ENCODE measurements at places on chromosomes 2 and 18. TPM values are rescaled to one million over a fixed set of nuclear protein-coding genes. Genes with fewer than 3 reads are reported as not detected.
A peak's percentile ranks its signal among the peaks of the same experiment; 100 is the strongest.

DNA sequence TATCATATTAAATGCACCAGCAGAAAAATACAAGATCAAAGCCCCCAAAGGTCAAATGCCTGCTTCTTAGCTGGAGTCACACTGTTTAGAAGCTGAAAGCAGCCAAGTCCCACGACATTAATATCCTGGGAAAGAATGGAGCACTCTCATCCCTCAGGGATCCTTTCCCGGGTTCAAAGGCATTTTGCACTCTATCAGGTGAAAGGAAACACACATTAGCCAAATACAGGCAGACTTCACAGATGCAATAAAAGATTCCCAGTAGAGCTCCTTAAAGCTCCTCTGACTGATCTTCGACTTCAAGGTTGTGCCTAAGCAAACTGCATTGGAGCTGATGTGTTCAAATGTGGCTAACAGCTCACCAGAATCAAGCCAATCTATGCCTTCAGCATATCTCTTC lies 158.4 kb downstream of the RNF152 start:
- no peak for DNase-seq

Gene AGXT
- total RNA-seq: not detected

- no peak for DNase-seq
Observed at GRCh38 chr2:133606616-133607015, 38.4 kb upstream of the NCKAP5 start.

Gene PPP1R1C
- 1.5 TPM for total RNA-seq

GRCh38 chr2:74712223-74713053 lies 58.4 kb downstream of the SEMA4F start:
- DNase-seq: peak; percentile 86

DNA sequence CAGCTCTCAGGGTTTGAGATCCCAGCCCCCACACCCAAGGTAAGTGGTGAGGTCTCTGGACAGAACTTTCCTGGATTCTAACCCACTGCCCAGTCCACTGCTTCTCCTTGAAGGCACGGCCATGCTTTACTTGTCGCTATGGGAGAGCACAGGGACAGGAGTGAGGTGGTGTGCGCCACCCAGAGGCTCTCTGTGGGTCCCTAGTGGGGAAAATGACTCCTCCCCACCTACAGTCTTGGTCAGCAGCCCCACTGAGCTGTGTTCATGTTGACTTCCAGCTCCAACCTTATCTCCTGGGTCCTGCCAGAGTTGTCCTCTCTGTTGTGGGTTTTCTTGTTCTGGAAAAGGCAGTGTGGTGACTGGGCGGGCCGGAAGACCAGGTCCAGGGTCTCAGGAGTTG lies 11.1 kb downstream of the TET3 start:
- DNase-seq: no peak

Gene ARHGEF4
- 30.5 TPM for total RNA-seq

DNA sequence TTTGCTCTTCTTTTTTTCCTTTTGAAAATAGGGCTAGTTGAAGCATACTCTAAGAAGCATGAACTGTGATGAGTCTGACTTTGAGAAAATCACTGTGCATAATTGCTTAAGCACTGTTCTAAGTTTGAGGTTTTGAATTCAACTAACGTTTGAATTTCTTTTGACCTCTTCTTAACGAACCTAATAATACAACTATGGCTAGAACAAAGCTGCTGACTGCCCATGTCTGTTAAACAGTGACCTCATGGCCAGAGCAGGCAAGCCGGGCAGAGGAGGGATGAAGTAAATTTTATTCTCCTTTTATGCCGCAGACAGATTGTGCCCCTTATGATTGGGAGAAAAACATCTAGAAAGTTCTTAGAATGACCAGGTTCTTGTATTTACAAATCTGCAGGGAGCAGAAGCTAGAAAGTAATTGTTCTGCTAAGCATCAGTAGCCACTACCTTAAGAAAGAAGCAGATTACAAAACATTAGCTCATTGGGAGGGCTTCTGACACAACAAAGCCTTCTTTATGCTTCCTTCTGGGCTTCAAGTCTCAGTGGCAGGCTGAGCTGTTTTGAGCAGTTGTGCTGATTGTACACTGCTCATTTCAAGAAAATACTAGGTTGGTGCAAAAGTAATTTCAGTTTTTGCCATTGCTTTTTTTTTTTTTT lies 97.8 kb upstream of the RASGRP3 start:
- DNase-seq: peak; percentile 11

DNA sequence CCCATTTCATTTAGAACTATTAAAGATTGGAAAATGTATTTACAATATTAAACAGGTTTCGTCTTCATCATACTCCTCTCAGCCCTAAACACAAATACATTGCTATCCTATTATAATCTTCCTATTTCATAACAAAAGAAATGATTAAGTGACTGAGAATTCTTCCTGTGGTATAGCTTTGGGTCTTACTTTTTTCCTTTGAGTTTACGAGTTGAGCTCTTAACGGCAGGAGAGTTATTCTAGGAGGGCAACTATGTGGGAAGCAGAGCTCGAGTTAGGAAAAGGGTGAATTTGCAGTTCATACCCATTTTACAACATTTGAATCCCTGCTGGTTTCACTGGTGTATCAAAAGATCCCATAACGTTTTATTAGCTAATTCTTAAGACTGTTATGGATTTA lies 105.0 kb downstream of the FIGN start:
- DNase-seq: peak; percentile 27

Gene ACKR3
- 0.86 TPM for total RNA-seq

DNA sequence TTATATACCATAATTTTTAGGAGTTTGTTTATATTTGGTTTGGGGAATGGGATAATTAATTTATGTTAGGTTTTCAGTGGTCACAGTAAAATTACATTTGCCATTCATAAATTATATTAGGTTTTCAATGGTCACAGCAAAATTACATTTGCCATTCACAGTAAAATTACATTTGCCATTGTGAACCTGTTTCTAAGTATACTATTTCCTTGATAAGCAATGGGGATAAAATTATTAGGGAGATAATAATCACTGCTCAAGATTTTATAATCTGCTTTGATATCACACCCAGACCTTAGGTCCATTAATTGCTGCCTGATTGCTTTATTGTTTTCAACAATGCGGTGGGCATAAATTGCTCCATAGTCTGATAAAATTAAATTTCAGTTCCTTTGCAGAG lies 124.6 kb downstream of the ASXL3 start:
- DNase-seq: no peak

- DNase-seq: peak; percentile 60
Observed at GRCh38 chr2:227848586-227848985, 22.8 kb upstream of the DAW1 start.

GRCh38 chr2:203718087-203718486 lies 11.6 kb downstream of the CD28 start:
- DNase-seq: no peak

GRCh38 chr2:31188131-31188530 lies 29.2 kb downstream of the CAPN14 start:
- DNase-seq: no peak

DNA sequence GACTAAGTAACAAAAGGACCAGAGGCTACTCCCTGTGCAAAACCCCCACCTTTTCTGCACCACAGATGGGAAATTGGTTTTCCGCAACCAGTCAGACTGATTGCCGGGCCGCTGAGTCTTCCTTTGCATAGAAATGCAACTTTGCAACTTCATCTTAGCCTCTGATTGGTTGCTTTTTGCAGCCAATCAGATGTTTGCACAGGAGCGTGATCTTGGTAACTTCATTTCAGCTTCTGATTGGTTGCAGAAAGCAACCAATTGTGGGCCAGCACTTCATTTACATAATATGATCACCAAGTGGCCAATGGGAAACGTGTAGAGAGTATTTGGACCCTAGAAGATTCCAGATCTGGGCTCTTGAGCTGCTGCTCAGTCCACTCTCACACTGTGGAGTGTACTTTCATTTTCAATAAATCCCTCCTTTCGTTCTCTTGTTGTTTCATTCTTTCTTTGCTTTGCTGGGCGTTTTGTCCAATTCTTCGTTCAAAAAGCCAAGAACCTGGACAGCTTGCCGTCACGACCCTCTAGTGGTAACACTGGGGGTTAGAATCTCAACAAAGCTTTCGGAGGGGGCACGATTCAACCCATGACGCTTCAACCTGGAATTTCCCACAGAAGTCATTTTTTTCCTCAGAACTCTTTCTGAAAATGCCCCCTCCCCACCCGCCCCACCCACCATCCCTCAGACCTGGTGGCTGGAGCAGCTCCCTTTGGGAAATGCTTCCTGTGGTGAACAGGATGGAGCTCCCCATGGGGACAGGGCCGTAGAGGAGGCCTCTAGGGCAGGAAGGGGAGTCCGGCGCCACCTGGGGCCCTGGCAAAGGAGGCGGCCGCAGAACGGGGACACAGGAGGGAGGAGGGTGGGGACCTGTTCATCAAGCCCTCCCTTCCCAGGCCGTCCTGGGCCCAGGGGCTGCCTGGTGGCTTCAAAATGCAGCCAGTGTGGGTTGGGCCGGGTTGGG lies 31.8 kb upstream of the KCNF1 start:
- DNase-seq: no peak

- peak; percentile 88 for DNase-seq
Observed at GRCh38 chr2:118855451-118856279, 8.2 kb upstream of the EN1 start.

DNA sequence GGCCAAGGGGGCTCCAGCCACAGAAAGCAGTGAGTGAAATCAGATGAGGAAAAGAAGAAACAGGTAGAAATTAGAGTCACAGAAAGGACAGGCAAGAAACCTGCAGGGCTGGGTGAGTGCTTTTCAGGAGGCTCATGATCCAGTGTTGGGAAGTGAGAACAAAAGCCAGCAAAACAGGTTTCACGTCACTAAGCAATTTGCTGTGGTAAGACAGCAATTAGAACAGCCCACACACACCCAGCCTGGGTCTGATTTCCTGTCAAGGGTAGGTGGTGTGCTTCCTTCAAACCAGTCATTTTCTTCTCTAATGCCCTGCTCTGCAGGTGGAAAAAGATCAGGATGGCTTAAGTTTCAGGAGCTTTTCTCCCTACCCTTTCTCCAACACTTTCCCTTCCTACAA lies 52.9 kb upstream of the XDH start:
- no peak for DNase-seq

DNA sequence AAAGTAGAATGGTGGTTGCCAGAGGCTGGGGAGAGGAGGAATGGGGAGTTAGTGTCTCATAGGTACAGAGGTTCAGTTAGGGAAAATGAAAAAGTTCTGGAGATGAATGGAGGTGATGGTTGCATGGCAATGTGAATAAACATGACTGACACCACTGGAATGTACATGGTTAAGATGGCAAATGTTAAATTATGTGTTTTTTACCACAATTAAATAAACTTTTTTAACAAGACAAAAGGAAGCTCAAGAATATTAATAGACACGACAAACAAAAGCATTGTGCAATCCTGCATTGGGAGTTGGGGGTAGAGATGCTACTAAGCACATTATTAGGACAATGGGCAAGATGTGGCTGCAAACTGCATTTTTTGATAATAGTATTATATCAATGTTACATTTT lies 147.7 kb downstream of the TWIST2 start:
- DNase-seq: peak; percentile 41

DNA sequence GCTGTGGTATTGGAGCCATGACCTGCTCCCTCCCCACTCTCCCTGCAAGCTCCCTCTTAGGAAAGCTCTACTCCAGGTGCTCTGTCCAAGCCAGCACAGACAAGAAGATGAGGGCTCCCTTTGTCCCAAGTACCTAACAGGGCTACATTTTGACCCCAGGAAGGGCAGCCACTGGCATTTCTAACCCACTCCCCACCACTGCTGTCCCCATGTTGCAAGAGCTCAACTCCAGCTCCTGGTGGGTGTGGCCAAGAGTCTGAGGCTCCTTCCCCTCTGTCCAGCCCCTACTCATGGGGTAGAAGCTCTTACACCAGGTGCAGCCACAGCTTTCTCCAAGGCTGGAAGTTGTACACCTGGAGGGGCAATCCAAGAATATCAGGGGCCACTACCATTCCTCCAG lies 127.0 kb upstream of the NPAS2 start:
- DNase-seq: no peak

DNA sequence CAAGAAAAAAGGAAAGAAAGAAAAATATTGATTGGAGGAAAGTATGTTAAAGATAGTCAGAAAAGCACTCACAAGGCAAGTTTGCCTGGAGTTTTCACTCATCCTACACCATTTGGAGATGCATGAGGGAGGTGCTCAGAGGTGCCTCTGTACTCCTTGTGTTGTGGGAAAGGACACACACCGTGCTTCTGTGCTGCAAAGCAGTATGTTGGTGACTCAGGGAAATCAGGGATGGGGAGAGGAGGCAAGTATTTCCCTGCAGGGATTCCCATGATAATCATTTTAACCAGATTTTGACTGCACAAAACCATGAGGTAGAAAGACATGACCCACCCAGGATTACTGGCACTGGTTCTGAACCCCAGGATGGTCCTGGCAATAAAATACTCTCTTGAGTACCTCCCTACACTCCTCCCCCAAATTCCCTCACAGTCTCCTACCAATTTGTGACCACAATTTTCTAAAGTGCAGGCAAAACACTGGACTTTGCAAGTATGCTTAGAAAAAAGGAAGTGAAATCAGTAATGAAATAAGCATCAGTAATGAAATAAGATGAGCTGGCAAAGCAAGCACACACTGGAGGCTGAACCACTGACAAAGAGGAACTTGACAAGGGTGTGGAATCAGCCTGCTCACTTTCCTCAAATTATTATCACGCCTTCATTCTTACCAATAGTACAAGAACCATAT lies 155.5 kb upstream of the ACVR2A start:
- peak; percentile 23 for DNase-seq

GRCh38 chr2:36416370-36417165 lies 61.0 kb downstream of the CRIM1 start:
- DNase-seq: no peak

Gene CABYR
- 5.4 TPM for total RNA-seq

Gene TFCP2L1
- 3.5 TPM for total RNA-seq

Gene KYNU
- total RNA-seq: 1.1 TPM

Gene MAP4K4
- total RNA-seq: 133 TPM

Gene SERPINB11
- not detected for total RNA-seq

- no peak for DNase-seq
Observed at GRCh38 chr2:112923967-112924338, 13.0 kb downstream of the IL37 start.

Gene SALL3
- total RNA-seq: not detected

Gene POTEJ
- not detected for total RNA-seq

DNA sequence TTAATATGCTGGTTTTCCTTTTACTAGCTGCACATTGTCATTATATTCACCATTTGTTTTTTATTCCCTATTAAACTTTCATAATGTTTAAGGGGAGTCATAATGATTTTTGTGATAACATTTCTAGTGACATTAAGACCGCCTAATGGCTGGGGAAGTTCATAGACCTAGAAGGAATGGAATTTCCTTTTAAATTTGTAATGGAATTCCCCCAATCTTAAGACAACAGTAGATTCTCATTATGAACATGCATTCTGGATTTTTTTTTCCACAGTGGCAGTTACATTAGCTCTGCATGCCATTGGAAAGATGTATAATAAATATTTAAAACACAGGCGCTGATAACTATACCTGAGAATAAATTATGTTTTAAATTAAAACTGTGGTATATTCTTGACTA lies 8.4 kb downstream of the YPEL5 start:
- DNase-seq: no peak

GRCh38 chr18:44996261-44996660 lies 315.6 kb downstream of the SETBP1 start:
- DNase-seq: no peak

DNA sequence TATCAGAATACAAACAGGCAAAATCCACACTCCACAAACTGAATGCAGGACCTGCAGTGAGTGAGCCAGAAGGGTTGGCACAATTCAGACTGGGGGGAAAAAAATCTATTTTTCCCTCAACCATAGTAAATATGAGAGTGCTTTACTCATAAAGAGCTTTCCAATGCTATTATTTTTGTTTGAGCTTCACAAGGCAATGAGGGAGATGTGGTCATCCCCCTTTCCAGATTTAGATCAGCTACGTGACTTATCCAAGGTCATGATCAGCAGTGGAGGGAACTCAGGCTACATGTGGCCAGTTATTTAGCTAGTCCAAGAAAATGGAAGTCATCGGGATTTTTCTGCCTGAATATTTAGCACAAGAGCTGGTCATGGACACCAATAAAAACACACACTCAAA lies 120.4 kb upstream of the KLF7 start:
- no peak for DNase-seq

All from PC-3 (cell line).